ENCODE measurements at places on chromosomes 3 and 15. TPM values are rescaled to one million over a fixed set of nuclear protein-coding genes. Genes with fewer than 3 reads are reported as not detected.

- H3K27me3 ChIP-seq: no peaks in the 10 kb centered on the region
- peak overlapping the region; percentile 94 for H3K27ac ChIP-seq
- H3K4me3 ChIP-seq: peak overlapping the region; percentile 88
- peaks cover 47% of the 10 kb centered on the region for H3K4me1 ChIP-seq
- peaks cover 27% of the 10 kb centered on the region for H3K36me3 ChIP-seq
- DNase-seq: no peak
These were observed 880 bp downstream of the NISCH start for GRCh38 chr3:52456169-52456799.

DNA sequence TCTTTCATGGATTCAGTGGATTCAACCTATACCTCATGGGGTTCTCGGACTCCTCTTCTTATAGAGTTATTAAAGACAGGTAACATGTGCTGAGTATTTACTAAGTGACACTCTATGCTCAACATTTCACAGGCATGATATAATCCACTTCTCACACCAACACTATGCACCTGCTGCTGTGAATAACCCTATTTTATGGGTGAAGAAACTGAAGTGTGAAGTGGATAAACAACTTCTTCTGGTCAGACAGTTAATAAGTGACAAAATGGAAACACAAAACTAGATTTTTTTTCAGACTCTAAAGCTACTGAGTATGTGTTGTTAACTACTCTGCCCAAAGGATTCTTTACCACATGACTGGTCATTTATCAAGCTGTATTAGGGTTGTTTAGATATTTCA is 403.5 kb downstream of the DIPK2A start:
- no peak overlapping the region for H3K27ac ChIP-seq
- no peaks in the 10 kb centered on the region for H3K4me1 ChIP-seq
- no peaks in the 10 kb centered on the region for H3K36me3 ChIP-seq
- H3K27me3 ChIP-seq: no peaks in the 10 kb centered on the region

IL17RE gene
- 64.8 TPM for total RNA-seq

GRCh38 chr3:155352900-155353490 is 59.5 kb upstream of the STRIT1 start:
- H3K4me1 ChIP-seq: no peaks in the 10 kb centered on the region
- H3K27ac ChIP-seq: no peak overlapping the region
- no peaks in the 10 kb centered on the region for H3K36me3 ChIP-seq
- no peak for DNase-seq
- no peaks in the 10 kb centered on the region for H3K27me3 ChIP-seq
- H3K4me3 ChIP-seq: no peak overlapping the region

GRCh38 chr15:99105514-99106341 is 848 bp downstream of the SYNM start:
- no peaks in the 10 kb centered on the region for H3K36me3 ChIP-seq
- H3K27me3 ChIP-seq: peaks cover 44% of the 10 kb centered on the region
- H3K4me1 ChIP-seq: peaks cover 19% of the 10 kb centered on the region
- DNase-seq: no peak
- H3K27ac ChIP-seq: peak overlapping the region; percentile 74

DNA sequence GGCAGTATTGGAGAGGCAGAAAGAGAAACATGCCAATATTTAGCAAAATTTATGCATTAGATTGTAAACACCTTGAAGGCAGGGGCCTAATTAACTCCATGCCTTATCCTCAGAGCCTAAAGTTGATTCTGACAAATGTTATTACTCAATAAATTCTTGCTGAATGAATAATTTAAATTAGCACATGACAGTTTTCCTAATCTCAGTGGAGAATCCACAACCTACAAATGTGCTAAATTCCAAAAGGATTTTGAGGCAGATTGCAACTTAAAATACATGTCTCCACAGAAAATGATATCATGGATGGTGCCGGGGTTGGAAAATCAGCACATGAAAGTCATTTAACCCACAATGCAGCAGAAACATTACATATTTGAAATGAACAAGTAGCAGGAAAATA is 41.1 kb upstream of the NANOGP8 start:
- no peak for DNase-seq
- H3K27ac ChIP-seq: no peak overlapping the region
- H3K4me3 ChIP-seq: no peak overlapping the region
- H3K27me3 ChIP-seq: no peaks in the 10 kb centered on the region
- no peaks in the 10 kb centered on the region for H3K4me1 ChIP-seq
- H3K36me3 ChIP-seq: no peaks in the 10 kb centered on the region

AHSG gene
- total RNA-seq: 0.30 TPM

DNA sequence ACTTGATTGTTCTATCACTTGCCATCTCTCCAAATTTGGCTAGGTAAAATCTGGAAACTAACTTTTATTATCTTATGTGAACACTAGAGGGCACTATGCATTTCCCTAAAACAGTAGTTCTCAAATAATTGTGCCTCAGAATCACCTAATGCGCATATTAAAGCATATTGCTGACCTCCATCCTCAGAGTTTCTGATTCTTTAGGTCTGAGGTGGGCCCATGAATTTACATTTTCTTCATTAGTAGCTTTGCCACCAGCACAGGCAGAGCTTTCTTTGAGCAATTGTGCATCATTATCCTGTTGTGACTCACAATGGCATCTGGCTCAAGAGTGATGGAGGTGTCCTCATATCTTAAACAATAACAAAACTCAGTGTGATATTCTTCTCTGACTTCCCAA is 17.5 kb upstream of the BCHE start:
- peaks cover 12% of the 10 kb centered on the region for H3K4me1 ChIP-seq
- H3K27ac ChIP-seq: no peak overlapping the region
- DNase-seq: no peak
- H3K4me3 ChIP-seq: no peak overlapping the region
- H3K27me3 ChIP-seq: no peaks in the 10 kb centered on the region
- H3K36me3 ChIP-seq: no peaks in the 10 kb centered on the region

DNA sequence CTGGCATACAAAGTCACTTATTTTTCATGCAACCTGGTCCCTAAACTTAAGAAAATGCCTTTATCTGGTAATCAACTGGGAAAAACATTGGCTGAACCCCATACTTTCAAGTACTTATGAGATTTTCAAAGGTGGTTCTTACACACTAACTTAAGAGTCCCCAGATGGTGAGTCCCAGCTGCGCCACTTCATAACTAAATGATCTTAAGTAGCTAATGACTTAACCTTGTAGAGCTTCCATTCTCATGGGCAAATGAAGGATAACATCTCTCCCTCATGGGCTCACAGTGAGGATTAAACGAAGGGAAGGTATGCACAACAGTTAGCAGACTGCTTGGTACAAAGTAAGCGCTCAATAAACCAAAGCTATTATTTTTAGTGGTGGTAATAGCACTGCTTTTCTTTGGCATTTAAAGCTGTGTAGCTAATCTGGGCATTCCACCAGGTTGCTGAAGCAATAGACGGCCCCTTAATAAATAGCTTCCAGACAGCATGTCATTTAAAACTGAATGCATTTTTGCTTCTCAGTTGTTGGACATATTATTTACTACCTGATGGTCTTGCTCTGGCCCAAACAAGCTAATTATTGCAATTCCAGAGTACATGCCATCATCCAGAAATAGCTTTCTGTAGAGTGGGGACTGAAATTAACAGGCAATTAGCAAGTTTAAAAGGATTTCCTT is 55.4 kb downstream of the LIPC start:
- H3K36me3 ChIP-seq: no peaks in the 10 kb centered on the region
- H3K27me3 ChIP-seq: no peaks in the 10 kb centered on the region
- peaks cover 25% of the 10 kb centered on the region for H3K4me1 ChIP-seq
- H3K4me3 ChIP-seq: no peak overlapping the region

CPN2 gene
- not detected for total RNA-seq

- H3K4me3 ChIP-seq: no peak overlapping the region
- no peaks in the 10 kb centered on the region for H3K27me3 ChIP-seq
- H3K36me3 ChIP-seq: no peaks in the 10 kb centered on the region
- peaks cover 5% of the 10 kb centered on the region for H3K4me1 ChIP-seq
- no peak overlapping the region for H3K27ac ChIP-seq
- no peak for DNase-seq
These were observed 164.5 kb downstream of the CADPS start for GRCh38 chr3:62710751-62711150.

TADA3 gene
- 37.5 TPM for total RNA-seq

GRCh38 chr3:72150634-72151412 is 365.9 kb upstream of the PROK2 start:
- peaks cover 24% of the 10 kb centered on the region for H3K4me1 ChIP-seq
- no peak for DNase-seq
- no peak overlapping the region for H3K4me3 ChIP-seq
- no peaks in the 10 kb centered on the region for H3K36me3 ChIP-seq
- H3K27ac ChIP-seq: no peak overlapping the region
- H3K27me3 ChIP-seq: no peaks in the 10 kb centered on the region

PRR23B gene
- total RNA-seq: not detected

LEKR1 gene
- 1.3 TPM for total RNA-seq
